GM23248 (cell line): ENCODE measurements at places on chromosomes 2 and 18. TPM values are rescaled to one million over a fixed set of nuclear protein-coding genes. Genes with fewer than 3 reads are reported as not detected.

GRCh38 chr2:166632616-166633015 is 138.6 kb upstream of the SCN7A start:
- no peaks in the 10 kb centered on the region for H3K27me3 ChIP-seq
- H3K36me3 ChIP-seq, result no peaks in the 10 kb centered on the region
- H3K4me1 ChIP-seq, result no peaks in the 10 kb centered on the region
- peak; percentile 53 for DNase-seq
- H3K4me3 ChIP-seq, result no peak overlapping the region
- H3K27ac ChIP-seq, result no peak overlapping the region

- H3K27me3 ChIP-seq, result no peaks in the 10 kb centered on the region
- no peak for DNase-seq
- H3K36me3 ChIP-seq, result peaks cover 16% of the 10 kb centered on the region; the same call in 1 of the 2 replicates
Measured at GRCh38 chr18:36200354-36200771, 13.1 kb downstream of the MOCOS start.

- no peak for DNase-seq
- no peaks in the 10 kb centered on the region for H3K27me3 ChIP-seq
- peak overlapping the region; percentile 79 for H3K27ac ChIP-seq
Measured at GRCh38 chr2:19989342-19989666, 601 bp downstream of the WDR35 start.

GALNT5 gene
- total RNA-seq, result 114 and 117 TPM in 2 replicates

DNA sequence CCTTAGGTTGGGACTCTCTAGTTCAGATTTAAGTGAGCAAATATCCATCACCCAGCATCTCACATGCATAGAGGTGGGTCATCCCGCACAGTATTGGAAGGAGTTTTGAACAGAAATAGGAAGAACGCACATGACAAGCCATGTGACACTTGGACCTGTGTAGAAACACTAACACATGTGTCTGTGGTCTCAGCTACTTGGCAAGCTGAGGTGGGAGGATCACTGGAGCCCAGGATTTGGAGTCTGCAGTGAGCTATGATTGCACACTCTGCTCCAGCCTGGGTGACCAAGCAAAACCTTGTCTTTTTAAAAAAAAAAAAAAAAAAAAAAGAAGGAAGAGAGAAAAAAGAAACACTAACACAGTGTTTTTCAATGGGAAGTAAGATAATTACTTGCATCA is 5.4 kb upstream of the MTCL1 start:
- no peaks in the 10 kb centered on the region for H3K36me3 ChIP-seq
- H3K4me1 ChIP-seq, result peaks cover 20% of the 10 kb centered on the region
- no peak overlapping the region for H3K4me3 ChIP-seq
- no peaks in the 10 kb centered on the region for H3K27me3 ChIP-seq

GRCh38 chr2:120250640-120251039 is 2.0 kb upstream of the RALB start:
- H3K27me3 ChIP-seq, result no peaks in the 10 kb centered on the region
- peaks cover 13% of the 10 kb centered on the region for H3K4me1 ChIP-seq
- H3K36me3 ChIP-seq, result no peaks in the 10 kb centered on the region
- H3K4me3 ChIP-seq, result no peak overlapping the region

GRCh38 chr18:60668583-60668982 is 296.0 kb upstream of the MC4R start:
- H3K36me3 ChIP-seq, result no peaks in the 10 kb centered on the region
- H3K4me3 ChIP-seq, result no peak overlapping the region
- no peak for DNase-seq
- H3K27ac ChIP-seq, result no peak overlapping the region
- no peaks in the 10 kb centered on the region for H3K27me3 ChIP-seq

DNA sequence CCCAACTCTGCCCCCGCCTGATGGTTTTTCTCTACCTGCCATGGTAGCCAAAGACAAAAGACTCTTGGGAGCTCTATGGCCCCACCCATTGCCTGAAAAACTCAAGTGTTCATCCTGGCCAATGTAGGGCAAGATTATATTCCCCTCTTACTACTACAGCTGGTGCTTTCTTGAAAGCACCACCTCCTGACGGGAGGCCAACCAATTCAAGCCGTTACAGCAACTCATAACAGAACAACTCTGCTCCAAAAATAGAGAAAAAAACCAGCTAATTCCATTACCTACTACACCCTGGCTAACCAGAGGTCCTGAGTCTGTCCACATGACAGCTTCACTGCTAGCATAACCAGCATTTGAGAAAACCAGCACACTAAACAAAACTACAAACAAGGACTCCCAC is 127.5 kb upstream of the GAREM1 start:
- no peak for DNase-seq
- no peak overlapping the region for H3K4me3 ChIP-seq
- H3K4me1 ChIP-seq, result no peaks in the 10 kb centered on the region
- H3K36me3 ChIP-seq, result no peaks in the 10 kb centered on the region

DNA sequence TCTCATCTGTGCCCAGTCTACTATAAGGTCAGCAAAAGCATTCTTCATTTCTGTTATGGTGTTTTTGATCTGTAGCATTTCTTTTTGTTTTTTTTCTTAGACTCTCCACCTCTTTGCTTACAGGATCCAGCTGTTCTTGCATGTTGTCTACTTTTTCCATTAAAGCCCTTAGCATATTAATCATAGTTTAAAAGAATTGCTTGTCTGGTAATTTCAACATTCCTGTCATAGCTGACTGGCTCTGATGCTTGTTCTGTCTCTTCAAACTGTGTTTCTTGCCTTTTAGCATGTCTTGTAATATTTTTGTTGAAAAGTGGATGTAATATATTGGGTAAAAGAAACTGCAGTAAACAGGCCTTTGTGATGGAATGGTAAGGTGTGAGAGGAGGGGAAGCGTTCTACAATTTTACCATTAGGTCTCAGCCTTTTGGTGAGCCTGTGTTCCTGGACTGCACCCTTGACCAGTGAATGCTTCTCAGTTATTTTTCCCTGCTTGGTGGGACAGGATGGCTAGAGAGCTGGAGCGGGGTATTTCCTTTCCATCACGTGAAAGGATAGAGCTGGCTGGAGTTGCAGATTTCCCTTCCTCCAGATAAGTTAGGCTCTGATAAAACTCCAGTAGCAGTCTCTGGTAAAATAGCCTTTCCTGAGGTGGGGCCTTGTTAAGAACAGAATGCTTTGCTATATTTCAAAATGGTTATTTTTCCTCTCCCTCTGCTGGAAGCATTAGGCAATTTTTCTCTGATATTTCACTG is 65.4 kb downstream of the PLA2R1 start:
- H3K27ac ChIP-seq, result no peak overlapping the region
- H3K27me3 ChIP-seq, result no peaks in the 10 kb centered on the region
- peak; percentile 51 for DNase-seq
- peaks cover 10% of the 10 kb centered on the region; the same call in 1 of the 2 replicates for H3K36me3 ChIP-seq

DNA sequence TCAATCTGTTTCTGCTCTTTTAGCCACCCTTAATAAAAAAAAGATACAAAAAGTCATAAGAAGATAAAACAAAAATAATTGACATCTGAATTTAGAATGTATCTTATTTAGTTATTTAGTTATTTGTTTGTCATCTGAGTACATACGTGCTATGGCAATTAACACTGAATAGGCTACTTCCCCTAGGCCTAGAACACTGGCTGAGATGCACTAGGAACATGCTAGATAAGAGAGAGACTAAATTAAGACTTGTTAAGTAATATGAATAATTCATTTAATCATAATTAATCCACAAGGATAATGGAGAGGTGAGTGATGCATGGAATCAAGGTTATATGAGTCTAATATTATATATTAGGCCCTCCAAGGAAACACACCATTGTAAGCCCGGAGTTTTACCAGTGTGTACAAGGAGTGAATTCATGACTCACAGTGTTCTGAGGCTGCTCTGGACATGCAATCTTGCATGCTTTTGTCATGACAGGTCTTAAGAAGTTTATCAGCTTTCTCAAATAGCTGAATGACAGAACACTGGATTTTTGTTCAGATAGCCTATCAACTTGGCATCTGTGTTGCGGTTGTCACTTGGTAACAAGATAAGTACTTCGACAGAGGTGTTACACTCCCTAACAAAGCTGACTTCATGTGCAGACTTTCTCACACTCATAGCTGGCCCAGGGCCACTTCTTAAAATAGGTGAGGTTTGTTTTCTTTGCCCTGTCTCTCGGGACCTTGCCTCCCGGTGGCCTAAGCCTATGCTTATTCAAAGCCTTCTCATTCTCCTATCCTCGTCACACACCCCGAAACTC is 5.0 kb upstream of the SERPINB2 start:
- peaks cover 47% of the 10 kb centered on the region for H3K4me1 ChIP-seq
- no peaks in the 10 kb centered on the region for H3K36me3 ChIP-seq
- H3K27me3 ChIP-seq, result no peaks in the 10 kb centered on the region
- peak; percentile 95 for DNase-seq

GRCh38 chr2:67528320-67528719 is 131.2 kb downstream of the ETAA1 start:
- peaks cover 10% of the 10 kb centered on the region for H3K4me1 ChIP-seq
- no peak overlapping the region for H3K4me3 ChIP-seq
- no peaks in the 10 kb centered on the region for H3K36me3 ChIP-seq
- no peaks in the 10 kb centered on the region for H3K27me3 ChIP-seq
- no peak overlapping the region for H3K27ac ChIP-seq
- no peak for DNase-seq

- no peak overlapping the region for H3K4me3 ChIP-seq
- no peak overlapping the region for H3K27ac ChIP-seq
Measured at GRCh38 chr2:107607054-107607453, 219.6 kb upstream of the RGPD4 start.

DNA sequence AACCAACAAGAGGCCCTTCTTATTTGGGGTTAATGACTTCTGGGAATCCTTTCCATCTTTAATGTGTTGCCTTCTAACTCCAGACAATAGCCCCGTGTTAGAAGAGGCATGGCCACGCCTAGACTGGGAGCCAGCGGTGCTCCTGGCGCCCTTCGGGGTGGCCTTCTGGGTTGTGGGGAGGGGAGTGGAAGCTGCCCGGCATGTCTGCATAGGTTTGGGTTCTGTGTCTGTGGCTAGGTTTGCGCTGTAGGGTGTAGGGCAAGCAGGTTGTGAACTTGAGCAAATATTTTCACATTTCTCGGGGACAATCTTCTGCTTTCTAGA is 40.4 kb downstream of the CELF4 start:
- no peak overlapping the region for H3K4me3 ChIP-seq
- no peaks in the 10 kb centered on the region for H3K36me3 ChIP-seq
- H3K27ac ChIP-seq, result no peak overlapping the region
- DNase-seq, result no peak

RNF152 gene
- 5.4 and 11.3 TPM in 2 replicates for total RNA-seq

- H3K36me3 ChIP-seq, result no peaks in the 10 kb centered on the region
- DNase-seq, result no peak
- H3K27ac ChIP-seq, result no peak overlapping the region
- no peaks in the 10 kb centered on the region for H3K27me3 ChIP-seq
Measured at GRCh38 chr2:174490051-174490450, 3.2 kb upstream of the GPR155 start.

CYBRD1 gene
- 222 and 248 TPM in 2 replicates for total RNA-seq

MYCN gene
- not detected in 2 replicates for total RNA-seq

- DNase-seq, result peak; percentile 18
- H3K36me3 ChIP-seq, result no peaks in the 10 kb centered on the region
- H3K4me3 ChIP-seq, result no peak overlapping the region
- H3K4me1 ChIP-seq, result no peaks in the 10 kb centered on the region
- H3K27ac ChIP-seq, result no peak overlapping the region
Measured at GRCh38 chr18:38695559-38696280, 1130.1 kb upstream of the CELF4 start.

- no peaks in the 10 kb centered on the region for H3K4me1 ChIP-seq
- no peak for DNase-seq
- no peak overlapping the region for H3K27ac ChIP-seq
- H3K36me3 ChIP-seq, result no peaks in the 10 kb centered on the region
- H3K27me3 ChIP-seq, result no peaks in the 10 kb centered on the region
- no peak overlapping the region for H3K4me3 ChIP-seq
Measured at GRCh38 chr2:12897181-12897580, 180.4 kb downstream of the TRIB2 start.

CNPPD1 gene
- total RNA-seq, result 34.5 and 35.2 TPM in 2 replicates

SRD5A2 gene
- total RNA-seq, result not detected in 2 replicates

DNA sequence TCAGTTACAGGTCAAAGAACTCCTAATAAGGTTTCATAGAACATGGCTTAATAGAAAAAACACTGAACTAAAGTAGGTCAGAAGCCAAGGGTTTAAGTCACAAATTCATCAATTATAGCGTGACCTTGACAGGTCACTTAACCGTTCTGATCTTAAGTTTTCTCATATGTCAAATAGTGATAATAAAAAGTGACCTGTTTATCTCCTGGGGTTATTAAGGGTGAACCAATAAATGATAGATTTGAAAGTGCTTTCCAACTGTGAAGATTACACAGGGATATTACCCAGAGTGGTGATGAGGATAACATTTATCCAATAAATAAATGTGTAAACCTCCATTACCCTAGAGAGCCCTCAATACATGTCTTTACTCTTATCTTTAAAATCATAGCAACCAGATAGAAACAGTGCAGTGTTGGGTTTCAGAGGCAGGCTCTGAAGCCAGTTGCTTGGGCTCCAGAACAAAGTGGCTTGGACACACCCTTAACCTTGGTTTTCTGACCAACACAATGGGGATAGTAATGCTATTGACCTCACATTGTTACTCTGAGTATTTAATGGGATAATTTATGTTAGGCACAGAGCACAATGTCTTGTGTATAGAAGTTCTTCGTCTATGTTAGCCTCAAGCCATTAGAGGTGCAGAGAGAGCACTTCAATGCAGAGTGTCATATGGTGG is 48.6 kb downstream of the KLHL14 start:
- no peak overlapping the region for H3K27ac ChIP-seq
- no peak for DNase-seq
- H3K27me3 ChIP-seq, result no peaks in the 10 kb centered on the region
- H3K36me3 ChIP-seq, result no peaks in the 10 kb centered on the region

ME2 gene
- 24.5 and 32.2 TPM in 2 replicates for total RNA-seq
